Stimulated activated CD8-positive, alpha-beta memory T cell treated with anti-CD3 and anti-CD28 coated beads, Interleukin-15, amount 100 ng/mL, for 1 hour (primary cell): ENCODE measurements at places on chromosomes 1 and 21.

GRCh38 chr1:230544758-230545157 is 97.5 kb upstream of the COG2 start:
- no peak for DNase-seq

DNA sequence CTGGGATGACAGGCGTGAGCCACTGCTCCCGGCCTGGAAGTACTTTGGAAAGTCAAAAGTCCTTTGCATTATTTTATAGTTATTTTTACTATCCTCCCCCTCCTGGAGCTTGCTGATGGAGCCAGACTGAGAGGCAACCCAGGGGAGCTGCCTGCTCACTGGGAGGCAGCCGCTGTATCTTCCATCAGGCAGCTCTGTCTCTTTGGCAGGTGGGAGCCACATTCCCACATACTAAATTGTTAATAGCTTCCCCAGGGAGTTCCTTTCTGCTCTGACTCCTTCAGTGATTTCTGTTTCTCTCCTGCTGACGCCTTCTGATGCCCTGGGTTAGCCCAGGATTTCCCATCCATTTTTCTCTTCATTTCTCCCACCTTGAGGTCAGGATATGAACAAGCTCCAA is 4.9 kb upstream of the OPRD1 start:
- no peak for DNase-seq

GRCh38 chr1:193156822-193157142 is 29.6 kb downstream of the B3GALT2 start:
- no peak for DNase-seq

- no peak for DNase-seq
Observed at GRCh38 chr1:89390707-89391106, 26.8 kb downstream of the GBP6 start.

GRCh38 chr1:42937141-42937696 is 21.4 kb downstream of the SLC2A1 start:
- DNase-seq: no peak

GRCh38 chr1:7042322-7043190 is 257.3 kb downstream of the CAMTA1 start:
- DNase-seq: no peak

DNA sequence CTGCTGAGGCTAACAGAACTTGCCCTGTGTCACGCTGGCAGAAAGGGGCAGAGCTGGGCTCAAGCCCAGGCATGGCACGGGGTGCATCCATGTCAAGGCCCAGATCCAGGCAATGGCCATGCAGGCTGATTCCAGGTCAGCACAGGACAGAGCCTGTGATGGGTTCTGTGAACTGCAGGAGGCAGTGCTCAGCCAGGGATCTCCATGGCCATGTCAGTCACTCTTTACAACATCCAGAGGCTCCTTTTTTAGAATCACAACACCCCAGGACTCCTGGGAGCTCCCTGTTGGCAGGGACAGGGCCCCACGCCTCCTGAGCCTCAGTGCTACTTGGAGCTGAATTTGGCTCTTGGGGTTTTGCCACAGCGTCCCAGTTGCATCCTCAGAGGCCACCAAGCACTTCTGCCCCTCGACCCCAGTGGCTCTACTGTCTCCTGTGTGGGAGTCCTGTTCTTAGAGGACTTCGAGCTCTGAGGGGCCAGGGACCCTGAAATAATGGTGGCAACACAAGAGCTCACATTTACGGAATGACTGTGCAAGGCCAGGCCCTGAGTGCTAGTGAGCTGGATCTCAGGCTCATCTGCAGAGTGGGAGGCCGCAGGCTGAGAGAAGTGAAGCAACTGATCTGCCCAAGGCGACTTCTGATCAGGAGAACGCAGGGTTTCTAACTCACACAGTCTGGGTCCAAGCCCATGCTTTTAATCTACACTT is 211.5 kb downstream of the TRABD2B start:
- DNase-seq: no peak

- no peak for DNase-seq
Observed at GRCh38 chr1:194155962-194156361, 969.5 kb upstream of the B3GALT2 start.

DNA sequence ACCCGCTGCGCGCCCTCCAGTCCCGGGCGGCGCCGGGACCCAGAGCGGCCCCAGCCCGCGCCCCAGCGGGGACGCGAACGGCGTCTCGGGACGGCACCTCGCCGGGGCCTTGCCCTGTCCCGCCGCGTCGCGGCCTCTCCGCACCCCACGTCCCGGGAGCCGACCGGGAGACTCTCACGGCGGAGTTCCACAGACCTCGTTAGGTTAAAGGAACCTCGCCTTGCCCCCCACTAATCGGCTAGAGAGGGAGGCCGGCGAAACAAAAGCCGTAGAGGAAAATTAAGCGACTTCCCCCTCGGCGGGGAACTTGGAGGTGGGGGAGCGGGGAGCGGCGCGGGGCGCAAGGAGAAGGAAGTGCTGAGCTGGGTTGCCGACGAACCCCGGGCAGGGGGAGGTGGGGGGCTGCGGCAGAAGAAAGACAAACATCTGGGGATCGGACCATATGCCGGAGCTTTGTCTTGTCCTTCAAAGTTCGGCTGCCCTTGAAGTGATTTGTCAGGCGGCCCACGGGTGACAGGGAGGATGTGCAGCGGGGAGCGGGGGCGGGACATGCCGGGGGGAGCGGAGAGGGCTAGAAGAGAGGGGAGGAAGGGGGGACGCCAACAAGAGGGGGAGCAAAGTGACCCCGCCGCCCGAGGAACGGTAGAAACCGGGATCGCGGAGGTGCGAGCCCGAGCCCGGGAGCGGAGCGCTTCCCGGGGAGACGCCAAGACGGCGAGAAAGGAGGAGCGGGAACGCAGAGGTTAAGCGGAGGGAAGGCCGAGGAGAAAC is 120.0 kb upstream of the RRP15 start:
- no peak for DNase-seq

- DNase-seq: no peak
Observed at GRCh38 chr1:47590523-47591225, 152.8 kb downstream of the FOXD2 start.

DNA sequence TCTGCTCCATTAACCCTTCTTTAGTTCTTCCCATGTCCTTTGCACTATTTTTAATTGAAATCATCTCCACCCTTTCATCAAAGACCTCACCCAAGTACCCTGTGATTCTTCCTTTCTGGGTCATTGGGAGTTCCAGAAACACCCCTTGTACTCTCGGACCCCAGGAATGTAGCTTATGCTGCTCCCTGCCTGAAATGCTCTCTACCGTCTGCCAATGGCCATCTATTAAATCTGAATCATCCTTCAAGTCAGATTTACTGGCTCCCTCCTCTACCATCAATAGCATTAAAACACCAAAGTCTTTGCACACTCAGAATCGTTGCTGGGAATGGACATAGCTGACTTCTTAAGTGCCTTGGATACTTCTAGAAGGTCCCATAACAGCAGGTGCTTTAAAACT is 73.2 kb upstream of the GADD45A start:
- no peak for DNase-seq

DNA sequence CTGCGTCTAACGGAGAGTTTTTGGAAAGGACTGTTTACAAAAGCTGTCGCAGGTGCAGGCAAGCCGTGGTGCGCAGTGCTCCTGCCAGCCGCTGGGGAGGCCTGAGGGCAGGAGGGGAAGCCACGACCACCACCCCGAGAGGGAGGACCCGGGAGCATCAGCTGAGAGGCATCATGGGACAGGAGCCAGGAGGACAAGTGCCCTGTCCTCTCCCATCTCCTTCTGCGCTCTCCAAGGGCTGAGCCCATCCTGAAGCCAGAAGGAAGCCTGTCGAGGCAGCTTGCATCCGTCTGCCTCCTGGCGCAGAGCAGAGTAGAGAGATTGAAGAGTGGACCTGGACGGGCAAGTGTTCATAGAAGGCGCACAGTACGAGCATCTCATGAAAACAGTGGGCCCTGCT is 310.9 kb downstream of the KIF26B start:
- no peak for DNase-seq

GRCh38 chr1:160455153-160455517 is 54.8 kb downstream of the VANGL2 start:
- no peak for DNase-seq

DNA sequence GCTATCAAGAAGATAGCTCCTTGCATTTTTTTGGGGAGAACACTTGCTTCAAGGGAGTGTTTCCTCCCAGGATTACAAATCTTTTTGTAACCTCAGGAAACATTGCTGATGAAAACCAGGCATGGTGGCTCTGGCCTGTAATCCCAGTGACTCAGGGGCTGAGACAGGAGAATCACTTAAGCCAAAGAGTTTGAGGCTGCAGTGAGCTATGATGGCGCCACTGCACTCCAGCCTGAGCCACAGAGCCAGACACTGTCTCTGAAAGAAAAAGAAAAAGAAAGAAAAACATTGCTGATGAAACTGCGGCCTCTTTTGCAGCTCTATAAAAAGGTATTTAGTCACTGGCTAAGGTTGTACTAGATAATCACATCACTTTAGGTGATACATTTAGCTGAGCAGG is 7.3 kb downstream of the RNU1-2 start:
- no peak for DNase-seq

DNA sequence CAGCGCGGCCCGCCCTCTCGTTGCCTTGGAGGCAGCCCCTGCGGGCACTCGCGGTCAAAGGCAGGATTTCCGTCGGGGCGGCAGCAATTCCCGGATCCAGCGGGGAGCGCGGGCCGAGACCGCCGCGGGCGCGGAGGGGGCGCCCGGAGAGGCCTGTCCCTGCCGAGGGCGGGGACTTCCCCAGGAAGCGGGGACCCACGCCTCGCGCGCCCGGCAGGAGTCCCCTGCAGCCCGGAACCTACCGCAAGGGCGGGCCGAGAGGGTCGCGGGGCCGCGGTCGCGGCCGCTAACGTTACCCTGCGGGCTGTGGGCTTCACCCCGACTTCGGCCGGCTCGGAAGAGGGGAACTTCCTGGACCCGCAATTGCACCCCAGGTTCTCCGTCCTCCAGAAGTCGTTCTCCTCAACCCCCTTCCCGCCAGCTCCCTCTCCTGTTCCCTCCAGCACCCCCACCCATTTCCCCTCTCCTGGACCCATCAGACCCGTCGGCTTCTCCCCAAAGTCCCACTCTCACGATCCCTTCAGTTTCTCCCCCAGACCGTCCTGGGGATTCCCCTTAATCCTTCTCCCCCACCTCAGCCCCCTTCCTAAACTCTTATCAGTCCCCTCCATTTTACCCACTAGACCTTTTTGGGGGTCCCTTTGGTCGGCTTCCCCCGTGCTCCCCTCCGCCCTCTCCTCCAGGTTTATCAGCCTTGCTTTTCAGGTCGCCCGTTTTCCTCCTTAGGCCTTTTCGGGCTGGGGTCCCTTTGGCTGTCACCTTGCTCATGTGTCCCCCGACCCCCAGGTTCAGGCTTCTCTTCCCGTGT is 604 bp downstream of the FGR start:
- DNase-seq: no peak

- DNase-seq: peak; percentile 81
Observed at GRCh38 chr1:26417111-26417759, 6.6 kb downstream of the LIN28A start.

DNA sequence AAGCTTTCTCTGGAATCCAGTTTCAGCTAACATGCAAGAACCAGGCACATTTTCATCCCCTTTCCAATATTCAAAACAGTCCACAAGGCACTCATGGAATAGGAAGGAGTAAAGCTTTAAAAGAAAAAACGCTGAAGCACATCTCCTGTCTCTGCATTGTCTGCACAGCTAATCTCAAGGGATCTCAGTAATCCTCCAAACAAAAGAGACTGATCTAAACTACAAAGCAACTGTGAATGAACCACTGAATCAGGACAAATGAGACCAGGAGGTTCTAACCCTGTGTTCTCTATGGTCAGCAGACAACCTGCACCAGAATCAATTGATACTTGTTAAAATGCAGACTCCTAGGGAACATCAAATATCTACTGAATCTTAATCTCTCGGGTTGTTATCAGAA is 399.0 kb downstream of the HHAT start:
- no peak for DNase-seq
